ENCODE measurements at places on chromosomes 2 and 18.

- no peak for DNase-seq
Observed at GRCh38 chr2:236143811-236144210, 24.4 kb downstream of the GBX2 start.

DNA sequence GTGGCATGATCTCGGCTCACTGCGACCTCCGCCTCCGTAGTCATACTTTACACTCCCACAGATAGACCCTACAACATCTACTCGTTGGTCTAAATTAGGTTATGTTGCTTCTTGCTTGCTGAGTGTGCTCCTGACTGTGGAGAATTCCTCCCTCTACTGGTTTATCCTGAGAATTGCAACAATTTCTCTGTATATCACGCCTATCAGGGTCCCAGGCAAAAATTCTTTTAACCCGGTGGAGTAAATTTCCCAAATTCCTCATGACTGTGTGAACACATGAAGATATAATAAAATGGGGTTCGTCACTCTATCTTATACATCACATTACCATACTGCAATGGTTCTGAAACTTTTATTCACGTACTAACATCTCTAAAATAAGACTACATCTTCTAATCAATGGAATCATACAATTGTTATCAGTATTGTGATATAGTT, 156.7 kb downstream of the EVA1A start:
- peak; percentile 38 for DNase-seq

- DNase-seq, result no peak
Observed at GRCh38 chr2:134217351-134217750, 36.5 kb upstream of the MGAT5 start.

- DNase-seq, result no peak
Observed at GRCh38 chr2:68839260-68839833, 31.9 kb downstream of the BMP10 start.

- no peak for DNase-seq
Observed at GRCh38 chr2:18123211-18123570, 244.7 kb downstream of the KCNS3 start.

DNA sequence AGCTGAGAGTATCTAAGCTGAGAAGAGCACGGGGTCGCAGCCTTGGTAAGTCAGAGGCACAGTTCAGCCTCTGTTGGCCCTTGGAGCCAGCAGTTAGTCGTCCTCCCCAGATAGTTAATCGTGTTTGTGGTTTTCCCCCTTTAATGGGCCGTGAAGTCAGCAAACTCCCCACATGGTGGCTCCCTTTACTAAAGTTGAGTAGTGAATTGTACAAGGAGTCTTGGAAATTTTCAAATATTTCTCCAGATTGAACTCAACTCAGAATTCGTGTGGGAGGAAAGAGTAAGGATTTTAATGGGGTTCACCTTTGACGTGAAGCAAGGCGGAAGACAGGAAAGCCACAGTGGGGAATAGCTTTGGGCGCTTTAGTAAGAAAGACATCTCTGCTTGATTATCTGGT, 2.4 kb upstream of the ADCYAP1 start:
- no peak for DNase-seq

- DNase-seq, result no peak
Observed at GRCh38 chr2:211867845-211868451, 670.7 kb downstream of the ERBB4 start.

GRCh38 chr2:128410758-128411215, 92.1 kb upstream of the HS6ST1 start:
- no peak for DNase-seq

- DNase-seq, result peak; percentile 25
Observed at GRCh38 chr2:12416600-12416999, 300.1 kb upstream of the TRIB2 start.

- DNase-seq, result no peak
Observed at GRCh38 chr2:201830666-201831065, 24.3 kb downstream of the CDK15 start.

DNA sequence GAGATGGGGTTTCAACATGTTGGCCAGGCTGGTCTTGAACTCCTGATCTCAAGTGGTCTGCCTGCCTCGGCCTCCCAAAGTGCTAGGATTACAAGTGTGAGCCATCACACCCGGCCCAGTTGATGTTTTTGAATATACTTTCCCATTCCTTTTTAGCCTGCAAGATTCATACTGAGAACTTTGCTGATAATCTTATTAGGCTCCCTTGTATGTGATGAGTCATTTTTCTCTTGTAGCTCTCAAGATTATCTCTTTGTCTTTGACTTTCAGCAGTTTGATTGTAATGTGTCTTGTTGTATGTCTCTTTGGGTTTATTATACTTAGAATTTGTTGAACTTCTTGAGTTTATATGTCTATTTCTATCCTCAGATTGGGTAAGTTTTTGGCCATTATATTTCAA, 81.4 kb downstream of the OTX1 start:
- DNase-seq, result no peak

GRCh38 chr2:11615209-11615608, 54.8 kb downstream of the NTSR2 start:
- DNase-seq, result no peak

DNA sequence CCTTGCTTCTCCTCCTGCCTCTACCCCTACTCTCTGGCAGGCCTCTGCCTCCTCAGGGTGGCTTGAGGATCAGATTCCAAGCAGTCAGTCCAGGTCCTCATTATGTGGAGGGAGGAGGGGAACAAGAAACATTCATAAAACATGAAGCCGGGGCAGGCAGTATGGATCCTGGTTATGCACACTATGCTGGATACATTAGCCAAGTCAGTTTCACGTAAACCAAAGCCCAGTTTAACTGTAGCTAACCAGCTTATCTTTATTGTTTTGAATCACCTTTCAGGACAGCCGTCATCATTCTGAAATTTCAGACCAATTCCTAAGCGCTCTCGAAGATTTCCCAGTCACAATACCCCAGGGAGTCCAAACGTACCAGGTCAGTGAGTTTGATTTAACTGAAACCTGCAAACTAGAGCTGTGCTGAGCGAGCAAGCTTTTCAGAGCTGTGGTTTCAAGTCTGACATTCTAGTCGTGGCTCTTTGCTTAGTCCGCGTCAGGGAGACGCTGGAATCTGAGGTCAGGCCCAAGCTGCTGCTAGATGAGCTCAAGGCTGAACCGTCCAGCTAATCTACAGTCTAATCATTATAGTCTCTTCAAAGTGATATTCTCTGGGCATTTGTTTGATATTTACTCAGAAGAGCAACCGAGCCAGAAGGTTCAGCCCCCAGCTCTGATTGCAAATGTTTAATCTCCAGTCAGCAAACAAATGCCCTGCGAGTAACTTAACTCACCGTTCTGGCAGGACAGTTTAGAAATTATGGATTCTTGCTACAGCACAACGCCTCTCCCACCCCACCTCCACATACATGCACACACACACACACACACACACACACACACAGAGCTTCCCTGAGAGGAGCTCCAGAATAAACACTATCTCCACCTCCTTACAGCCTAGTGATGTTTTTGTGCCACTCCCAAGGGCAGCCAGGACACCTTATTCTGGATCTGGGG, 63.8 kb upstream of the BZW1 start:
- DNase-seq, result no peak

GRCh38 chr2:98380203-98380535, 33.9 kb downstream of the CNGA3 start:
- DNase-seq, result no peak

DNA sequence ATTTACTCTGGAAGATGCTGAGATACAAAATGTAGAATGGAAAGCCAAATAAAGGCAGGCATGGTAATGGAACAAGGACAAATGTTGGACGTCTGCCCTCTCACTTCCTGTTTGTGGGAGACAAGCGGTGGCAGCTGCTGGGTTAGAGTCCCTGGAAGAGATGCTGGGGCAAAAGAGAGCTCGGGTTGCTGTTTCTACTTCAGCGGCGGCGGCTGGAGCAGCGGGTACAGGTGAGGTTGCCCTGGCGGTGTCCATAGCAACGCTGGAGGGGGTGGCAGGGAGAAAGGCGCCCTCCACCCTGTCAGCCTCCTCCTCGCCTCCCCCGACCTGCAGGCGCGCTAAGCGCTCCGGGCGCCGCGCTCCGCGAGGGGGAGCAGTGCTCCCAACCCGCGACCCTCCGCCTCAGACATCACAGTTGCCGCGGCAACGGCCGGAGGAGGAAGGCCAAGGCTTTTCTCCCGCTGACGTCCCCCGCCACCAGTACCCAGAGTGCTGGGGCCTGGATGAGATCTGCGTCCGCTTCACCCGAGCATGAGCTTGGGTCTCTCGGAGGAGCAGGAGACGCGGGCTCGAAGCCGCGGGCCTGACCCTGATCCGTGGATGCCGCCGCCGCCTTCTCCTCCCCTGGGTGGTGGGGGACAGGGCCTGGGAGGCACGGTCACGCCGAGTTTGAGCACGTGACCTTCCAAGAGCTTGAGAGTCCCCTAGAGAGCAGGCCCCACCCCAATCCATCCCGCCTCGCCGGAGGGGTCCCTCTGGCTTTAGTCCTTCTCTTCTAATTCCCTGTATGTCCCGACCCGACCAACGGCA, 65.6 kb downstream of the NOL4 start:
- DNase-seq, result no peak

DNA sequence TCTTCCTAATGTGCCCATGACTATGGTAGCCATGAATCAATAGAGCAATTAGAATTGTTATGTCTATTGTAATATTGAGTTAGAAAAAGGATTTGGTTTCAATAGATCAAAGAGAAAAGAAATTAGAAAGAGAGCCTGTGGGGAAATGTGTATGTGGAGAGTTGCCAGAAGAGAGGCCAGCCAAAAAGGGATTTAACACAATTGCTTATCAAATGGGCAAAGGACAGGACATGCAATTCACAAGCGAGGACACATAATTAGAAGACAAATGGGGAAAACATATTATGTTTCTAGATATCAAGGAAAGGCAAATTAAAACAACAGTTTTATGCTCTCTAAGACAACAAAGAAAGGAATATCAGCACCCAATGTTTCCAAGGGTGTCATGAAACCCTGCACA, 403.2 kb upstream of the KLHL29 start:
- DNase-seq, result no peak

DNA sequence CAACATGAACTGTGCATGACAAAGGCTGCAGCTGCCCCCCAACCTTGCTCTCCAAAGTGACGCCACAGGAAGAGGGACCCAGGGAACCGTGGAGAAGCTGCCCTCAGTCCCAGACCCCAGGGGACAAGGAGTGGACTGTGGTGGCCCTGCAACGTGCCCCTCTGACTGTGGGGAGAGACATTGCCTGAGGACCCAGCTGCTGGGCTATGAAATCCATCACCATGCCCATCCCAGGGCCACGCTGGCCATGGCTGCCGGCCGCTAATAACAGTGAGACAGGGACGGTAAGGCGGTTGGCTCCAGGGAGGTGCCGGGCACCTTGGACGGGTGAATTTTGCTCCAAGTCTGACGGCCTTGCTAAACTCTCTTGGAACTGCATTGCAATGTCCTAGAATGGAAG, 211.3 kb upstream of the HDAC4 start:
- no peak for DNase-seq

GRCh38 chr2:230942920-230943896, 18.2 kb upstream of the GPR55 start:
- peak; percentile 90 for DNase-seq

DNA sequence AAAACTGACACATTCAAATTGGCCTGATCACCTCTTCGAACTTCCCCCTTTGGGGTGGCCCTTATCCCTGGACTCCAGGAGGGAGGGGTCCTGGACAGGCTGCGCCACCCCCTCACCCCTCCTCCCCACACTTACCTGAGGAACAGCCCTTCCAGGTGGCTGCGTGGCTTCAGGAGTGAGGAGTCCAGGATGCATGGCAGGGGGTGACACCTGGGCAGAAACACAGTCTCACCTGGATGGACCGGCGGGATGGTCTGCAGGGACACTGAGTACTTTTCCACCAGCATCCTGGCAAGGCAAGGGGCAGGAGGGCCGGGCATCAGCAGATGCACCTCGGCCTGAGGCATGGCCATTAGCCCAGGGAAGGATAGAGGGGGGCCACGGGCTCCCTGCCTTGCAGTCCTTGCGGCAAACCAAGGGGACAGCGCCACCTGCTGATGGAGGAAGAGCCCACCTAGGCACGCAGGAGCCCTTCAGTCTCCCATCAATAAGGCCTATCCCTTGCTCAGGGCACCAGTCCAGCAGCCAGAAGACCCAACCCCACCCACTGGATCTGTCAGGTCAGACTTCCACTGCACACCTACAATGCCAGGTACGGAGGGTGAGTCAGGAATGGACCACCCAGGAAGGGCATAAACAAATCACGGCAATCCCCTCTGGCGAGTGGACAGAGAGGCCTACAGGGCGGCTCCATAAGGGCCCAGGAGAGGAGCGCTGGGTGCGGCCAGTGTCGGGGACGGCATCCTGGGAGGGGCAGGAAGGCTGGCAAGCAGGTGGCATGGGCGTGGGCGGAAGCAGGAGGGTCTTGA, 26.0 kb downstream of the FAM178B start:
- DNase-seq, result peak; percentile 39

GRCh38 chr2:62216616-62217015, 20.7 kb downstream of the B3GNT2 start:
- no peak for DNase-seq

DNA sequence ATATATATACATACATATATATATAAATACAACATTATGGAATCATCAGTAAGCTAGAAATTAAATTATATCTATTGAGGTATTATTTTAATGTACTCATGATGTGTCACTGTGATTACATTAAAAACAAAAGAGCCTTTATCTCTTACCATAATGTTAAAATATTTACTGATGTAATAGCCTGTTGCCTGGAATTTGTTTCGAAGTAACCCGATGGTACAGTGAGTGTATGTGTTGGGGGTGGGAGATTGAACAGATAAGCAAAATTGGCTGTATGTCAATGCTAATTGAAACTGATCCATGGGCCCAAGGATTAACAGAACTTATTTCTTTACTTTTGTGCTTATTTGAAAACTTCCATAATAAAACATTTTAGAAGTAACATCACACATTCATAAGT, 1473.2 kb downstream of the LRP1B start:
- DNase-seq, result no peak

GRCh38 chr2:16496426-16497388, 168.9 kb downstream of the CYRIA start:
- DNase-seq, result no peak

DNA sequence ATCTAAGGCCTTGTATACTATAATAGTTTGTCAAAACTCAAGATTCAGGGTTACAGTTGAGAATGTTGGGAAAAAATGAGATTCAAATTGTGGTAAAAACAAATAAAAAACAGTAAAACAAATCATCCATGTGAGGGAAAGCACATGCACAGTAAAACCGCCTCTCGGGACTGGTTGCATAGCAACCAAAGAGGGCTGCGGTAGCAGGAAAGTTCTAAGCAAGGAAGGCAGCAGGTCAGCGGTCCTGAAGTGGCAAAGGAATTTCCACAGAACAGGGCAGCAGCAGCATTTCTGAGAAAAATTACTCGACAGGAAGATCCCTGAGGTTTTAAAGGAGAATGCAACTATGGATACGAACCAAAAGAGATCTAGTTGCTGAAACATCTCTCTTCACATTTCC, 93.7 kb downstream of the DYNAP start:
- DNase-seq, result no peak

DNA sequence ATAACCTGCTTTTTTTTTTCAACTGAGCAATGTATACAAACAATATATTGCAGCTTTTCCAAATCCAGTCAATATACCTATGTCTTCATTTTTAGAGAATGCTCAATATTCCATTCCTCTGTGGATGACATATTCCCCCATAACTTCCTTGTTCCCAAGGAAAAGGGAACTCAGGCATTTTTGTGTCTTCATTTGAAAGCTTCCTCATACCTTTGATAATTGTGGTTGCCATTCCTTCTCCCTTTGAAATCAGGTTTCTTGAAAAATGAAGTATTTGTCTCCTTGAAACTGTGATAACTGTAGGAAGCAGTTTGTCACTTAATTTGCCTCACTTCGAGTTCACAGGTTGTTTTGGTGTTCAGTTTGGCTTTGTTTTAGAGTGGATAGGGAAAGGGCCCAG, 13.5 kb downstream of the ELAC1 start:
- no peak for DNase-seq

- DNase-seq, result no peak
Observed at GRCh38 chr2:232888839-232889529, 18.9 kb downstream of the SNORC start.
